ENCODE measurements at places on chromosomes 4 and X.

DNA sequence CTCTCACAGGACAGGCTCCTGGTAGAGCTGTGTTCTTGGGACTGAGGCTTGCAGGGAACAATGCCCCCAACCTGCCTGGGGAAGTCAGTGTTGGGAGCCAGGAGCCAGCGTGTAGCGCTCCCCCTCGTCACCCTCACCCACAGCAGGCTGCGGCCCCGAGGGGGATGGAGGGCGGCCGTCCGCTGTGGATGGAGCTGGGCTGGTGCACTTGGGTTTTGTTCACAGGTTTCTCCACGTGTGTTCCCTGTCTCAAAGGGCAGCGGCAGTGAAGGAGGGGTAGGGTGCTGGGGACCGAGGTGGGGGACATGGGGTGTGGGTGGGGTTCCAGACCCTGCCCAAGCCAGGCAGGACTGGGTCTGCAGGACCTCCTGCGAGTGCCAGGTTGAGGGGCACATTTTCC is 69.1 kb downstream of the RGS12 start:
- no peaks in the 10 kb centered on the region for H3K27me3 ChIP-seq
- DNase-seq: no peak
- H3K27ac ChIP-seq: no peak overlapping the region
- H3K36me3 ChIP-seq: no peaks in the 10 kb centered on the region
- H3K4me1 ChIP-seq: peaks cover 14% of the 10 kb centered on the region

DNA sequence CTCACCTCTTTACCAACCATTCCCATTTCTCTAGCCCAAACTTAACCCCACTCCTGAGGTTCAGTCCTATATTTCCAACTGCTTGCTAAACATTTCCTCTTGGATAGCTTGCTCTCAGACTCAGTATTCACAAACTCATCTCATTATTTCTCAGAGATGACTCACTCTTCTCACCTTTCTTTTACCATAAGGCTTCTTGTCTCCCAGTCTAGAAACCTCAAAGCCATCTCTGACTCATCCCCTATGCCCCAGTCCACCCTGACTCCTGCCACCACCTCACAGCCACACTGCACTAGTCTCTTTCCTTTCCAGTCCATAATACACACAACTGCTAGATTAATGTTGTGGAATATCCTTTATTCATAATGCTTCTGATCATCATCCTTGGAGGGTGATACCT is 4.8 kb downstream of the FRMPD3 start:
- DNase-seq: peak; percentile 58
- no peak overlapping the region for H3K4me3 ChIP-seq
- H3K27me3 ChIP-seq: peaks cover 38% of the 10 kb centered on the region
- no peak overlapping the region for H3K27ac ChIP-seq
- peaks cover 11% of the 10 kb centered on the region for H3K4me1 ChIP-seq
- no peaks in the 10 kb centered on the region for H3K36me3 ChIP-seq

- H3K27me3 ChIP-seq: no peaks in the 10 kb centered on the region
- peak; percentile 87 for DNase-seq
- H3K4me3 ChIP-seq: peak overlapping the region; percentile 60
- peak overlapping the region; percentile 74 for H3K27ac ChIP-seq
- H3K4me1 ChIP-seq: peaks cover 58% of the 10 kb centered on the region
- H3K36me3 ChIP-seq: no peaks in the 10 kb centered on the region
Measured at GRCh38 chrX:72100824-72101351, 30.8 kb downstream of the RTL5 start.

DNA sequence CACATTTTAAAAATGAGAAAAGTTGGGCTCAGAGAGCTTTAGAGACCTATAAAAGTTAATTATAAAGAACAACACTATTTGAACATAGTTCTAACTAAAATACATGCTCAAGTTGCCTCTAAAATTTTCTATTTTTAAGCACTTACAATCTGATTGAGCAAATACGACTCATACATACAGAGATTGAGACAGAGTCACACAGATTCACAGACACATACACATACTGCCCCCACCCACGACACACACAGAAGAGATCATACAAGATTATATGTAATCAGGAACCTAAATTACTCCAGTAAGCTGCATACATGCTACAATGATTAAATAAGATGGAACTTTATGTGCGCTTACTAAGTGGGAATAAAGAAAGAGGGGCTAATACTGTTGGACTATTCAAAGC is 2.7 kb upstream of the ASB5 start:
- H3K27ac ChIP-seq: no peak overlapping the region
- no peak for DNase-seq
- no peak overlapping the region for H3K4me3 ChIP-seq
- no peaks in the 10 kb centered on the region for H3K4me1 ChIP-seq

DNA sequence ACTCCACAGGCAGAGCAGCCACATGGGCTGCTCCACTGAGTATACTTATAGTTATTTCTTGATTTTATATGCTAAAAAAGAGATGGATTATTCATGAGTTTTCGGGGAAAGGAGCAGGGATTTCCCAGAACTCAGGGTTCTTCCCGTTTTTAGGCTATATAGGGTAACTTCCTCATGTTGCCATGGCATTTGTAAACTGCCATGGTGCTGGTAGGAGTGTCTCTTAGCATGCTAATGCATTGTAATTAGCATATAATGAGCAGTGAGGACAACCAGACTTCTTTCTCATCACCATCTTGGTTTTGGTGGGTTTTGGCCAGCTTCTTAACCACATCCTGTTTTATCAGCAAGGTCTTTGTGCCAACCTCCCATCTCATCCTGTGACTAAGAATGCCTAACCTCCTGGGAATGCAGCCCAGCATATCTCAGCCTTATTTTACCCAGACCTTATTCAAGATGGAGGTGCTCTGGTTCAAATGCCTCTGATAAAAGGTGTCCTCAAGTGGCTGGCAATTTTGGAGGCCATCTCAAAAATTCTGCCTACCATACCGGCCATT is 213.0 kb upstream of the VEGFC start:
- no peaks in the 10 kb centered on the region for H3K36me3 ChIP-seq
- no peak for DNase-seq
- H3K27ac ChIP-seq: no peak overlapping the region
- no peak overlapping the region for H3K4me3 ChIP-seq
- no peaks in the 10 kb centered on the region for H3K4me1 ChIP-seq

GRCh38 chr4:41000356-41000755 is 214.0 kb downstream of the APBB2 start:
- peaks cover 5% of the 10 kb centered on the region for H3K27me3 ChIP-seq
- H3K27ac ChIP-seq: no peak overlapping the region
- no peak for DNase-seq
- no peak overlapping the region for H3K4me3 ChIP-seq
- no peaks in the 10 kb centered on the region for H3K36me3 ChIP-seq

DNA sequence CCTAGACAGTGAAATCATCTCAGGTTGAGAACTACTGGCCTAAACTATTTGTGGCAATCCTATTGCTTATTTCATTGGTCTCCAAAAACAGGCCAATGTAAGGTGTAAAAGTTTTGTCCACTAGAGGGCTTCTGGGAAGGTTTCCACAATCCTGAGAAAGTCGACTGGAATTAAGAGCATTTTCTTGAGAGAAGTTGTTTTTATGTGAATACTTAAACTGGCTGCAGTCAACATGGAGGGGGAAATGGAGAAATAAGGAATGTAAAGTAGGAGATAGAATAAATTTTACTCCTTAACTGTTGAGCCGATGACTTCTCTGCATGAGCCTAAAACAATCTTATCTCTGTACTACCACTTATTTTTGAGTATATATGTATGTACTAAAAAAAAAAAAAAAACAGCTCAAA is 11.0 kb upstream of the EIF4E start:
- H3K4me3 ChIP-seq: no peak overlapping the region
- H3K27me3 ChIP-seq: no peaks in the 10 kb centered on the region
- DNase-seq: no peak
- H3K27ac ChIP-seq: no peak overlapping the region
- no peaks in the 10 kb centered on the region for H3K36me3 ChIP-seq

DNA sequence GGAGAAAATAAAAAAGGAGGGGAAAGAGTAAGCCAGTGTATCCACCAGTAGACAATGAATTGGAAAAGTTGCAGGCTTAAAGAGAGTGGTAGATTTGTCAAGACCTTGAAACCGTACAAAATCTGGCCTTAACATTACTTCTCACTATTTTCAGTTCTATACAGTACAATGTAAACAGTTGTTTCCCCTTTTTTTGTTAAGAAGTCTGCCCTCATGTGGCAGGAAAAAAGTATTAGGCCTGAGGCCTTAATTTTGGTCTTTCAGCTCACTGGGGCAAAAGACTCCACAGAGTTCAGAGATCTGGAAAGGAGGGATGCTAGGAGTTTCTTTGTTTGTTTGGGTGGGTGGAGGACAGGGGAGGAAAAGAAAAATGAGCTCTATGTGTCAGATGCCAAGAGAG is 92.8 kb upstream of the CCDC160 start:
- DNase-seq: no peak
- no peaks in the 10 kb centered on the region for H3K4me1 ChIP-seq
- no peak overlapping the region for H3K27ac ChIP-seq
- no peaks in the 10 kb centered on the region for H3K36me3 ChIP-seq

GRCh38 chrX:119501511-119502148 is 33.4 kb downstream of the SLC25A5 start:
- H3K4me3 ChIP-seq: no peak overlapping the region
- H3K36me3 ChIP-seq: no peaks in the 10 kb centered on the region
- no peaks in the 10 kb centered on the region for H3K27me3 ChIP-seq
- no peak overlapping the region for H3K27ac ChIP-seq
- DNase-seq: no peak

GRCh38 chrX:130669233-130669632 is 233.8 kb downstream of the ENOX2 start:
- H3K4me1 ChIP-seq: no peaks in the 10 kb centered on the region
- peaks cover 33% of the 10 kb centered on the region for H3K36me3 ChIP-seq
- no peaks in the 10 kb centered on the region for H3K27me3 ChIP-seq
- DNase-seq: no peak
- no peak overlapping the region for H3K4me3 ChIP-seq
- no peak overlapping the region for H3K27ac ChIP-seq

- peaks cover 4% of the 10 kb centered on the region for H3K36me3 ChIP-seq
- DNase-seq: no peak
- peaks cover 16% of the 10 kb centered on the region for H3K4me1 ChIP-seq
- H3K27ac ChIP-seq: no peak overlapping the region
- no peaks in the 10 kb centered on the region for H3K27me3 ChIP-seq
Measured at GRCh38 chr4:147548256-147548655, 67.4 kb downstream of the EDNRA start.

DNA sequence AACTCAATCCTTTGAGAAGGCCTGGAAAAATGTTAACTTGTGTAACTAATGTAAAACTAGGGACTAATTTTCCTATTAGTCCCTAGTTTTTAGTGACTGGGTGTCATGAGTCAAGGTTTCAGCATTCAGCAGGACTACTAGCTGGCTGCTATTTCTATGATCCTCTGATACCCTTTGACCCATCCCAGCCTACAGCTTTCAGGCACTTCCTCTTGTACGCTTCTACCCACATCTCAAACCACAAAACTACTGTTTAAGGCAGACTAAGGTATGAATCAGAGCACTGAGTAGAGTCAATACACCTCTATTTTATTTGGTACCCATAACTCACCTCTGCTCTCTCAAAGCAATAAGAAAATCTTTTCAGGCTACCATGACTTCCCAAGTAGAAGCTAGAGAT is 809.6 kb downstream of the PDHA2 start:
- H3K36me3 ChIP-seq: no peaks in the 10 kb centered on the region
- no peak overlapping the region for H3K27ac ChIP-seq
- H3K4me3 ChIP-seq: no peak overlapping the region
- H3K4me1 ChIP-seq: no peaks in the 10 kb centered on the region
- DNase-seq: no peak
- H3K27me3 ChIP-seq: no peaks in the 10 kb centered on the region

- DNase-seq: no peak
- no peak overlapping the region for H3K27ac ChIP-seq
- H3K36me3 ChIP-seq: no peaks in the 10 kb centered on the region
- no peak overlapping the region for H3K4me3 ChIP-seq
- no peaks in the 10 kb centered on the region for H3K27me3 ChIP-seq
Measured at GRCh38 chrX:69919749-69920148, 130.0 kb downstream of the AWAT2 start.

- H3K4me3 ChIP-seq: no peak overlapping the region
- peaks cover 2% of the 10 kb centered on the region for H3K27me3 ChIP-seq
- peaks cover 34% of the 10 kb centered on the region for H3K4me1 ChIP-seq
- DNase-seq: no peak
Measured at GRCh38 chr4:78661086-78661690, 109.6 kb downstream of the ANXA3 start.

DNA sequence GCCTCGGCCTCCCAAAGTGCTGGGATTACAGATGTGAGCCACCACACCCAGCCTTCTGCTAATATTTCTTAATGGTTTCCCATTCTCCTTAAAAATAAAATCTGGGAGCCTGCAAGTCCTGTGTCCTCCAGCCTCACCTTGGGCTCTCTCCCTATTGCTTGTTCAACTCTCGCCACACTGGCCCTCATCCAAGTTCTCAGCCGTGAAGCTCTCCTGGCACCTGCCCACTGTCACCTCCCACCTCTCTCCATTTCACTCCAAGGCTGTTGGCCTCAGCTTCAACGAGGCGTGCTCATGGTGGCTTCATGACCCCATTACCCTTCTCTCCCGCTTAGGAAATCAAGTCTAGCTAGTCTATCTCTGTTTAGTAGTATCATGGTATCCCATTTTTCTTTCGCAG is 9.5 kb upstream of the ETNPPL start:
- no peak overlapping the region for H3K27ac ChIP-seq
- no peaks in the 10 kb centered on the region for H3K4me1 ChIP-seq
- H3K36me3 ChIP-seq: no peaks in the 10 kb centered on the region

- DNase-seq: no peak
- H3K4me1 ChIP-seq: no peaks in the 10 kb centered on the region
- H3K27ac ChIP-seq: no peak overlapping the region
- H3K27me3 ChIP-seq: peaks cover 1% of the 10 kb centered on the region
- no peak overlapping the region for H3K4me3 ChIP-seq
Measured at GRCh38 chrX:38232079-38232686, 11.5 kb upstream of the SRPX start.

DNA sequence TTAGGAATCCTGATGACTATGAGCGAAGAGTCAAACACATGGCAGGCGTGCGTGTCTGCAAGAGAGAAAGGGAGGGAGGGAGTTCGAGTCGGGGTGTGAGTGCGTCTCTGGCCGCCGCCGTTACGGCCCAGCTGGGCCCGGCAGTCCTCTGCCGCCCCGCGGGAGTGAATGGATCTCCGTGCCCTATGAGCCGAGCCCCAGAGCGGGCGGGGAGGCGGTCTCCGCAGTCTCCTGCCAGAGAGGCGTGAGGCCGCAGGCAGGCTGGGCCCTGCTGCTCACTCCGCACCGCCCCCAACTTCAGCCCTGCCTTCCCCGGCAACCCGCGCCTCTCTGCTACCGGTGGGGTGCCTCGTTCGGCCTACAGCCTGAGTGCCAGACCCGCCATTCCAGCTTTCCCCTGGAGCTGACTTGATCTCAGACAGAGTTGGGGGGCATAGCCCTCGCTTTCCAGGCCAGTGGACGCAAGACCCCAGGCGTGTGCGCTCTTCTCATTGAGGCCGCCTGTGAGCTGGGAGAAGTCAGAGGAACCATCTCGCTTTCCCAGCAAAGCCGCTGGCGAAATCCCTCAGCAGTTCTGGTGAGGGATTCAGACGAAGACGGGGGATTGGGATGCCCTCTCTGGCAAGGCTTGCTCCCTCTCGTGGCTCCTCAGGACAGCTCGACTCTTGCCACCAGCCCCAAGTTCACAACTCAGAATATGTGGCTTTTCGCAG is 1.4 kb downstream of the SLC16A2 start:
- no peak for DNase-seq
- peak overlapping the region; percentile 46 for H3K4me3 ChIP-seq
- H3K36me3 ChIP-seq: no peaks in the 10 kb centered on the region
- peaks cover 9% of the 10 kb centered on the region for H3K4me1 ChIP-seq

Data from activated CD4-positive, alpha-beta memory T cell treated with anti-CD3 and anti-CD28 coated beads for 36 hours (primary cell).